ENCODE measurements at places on chromosomes 2 and 18.

DNA sequence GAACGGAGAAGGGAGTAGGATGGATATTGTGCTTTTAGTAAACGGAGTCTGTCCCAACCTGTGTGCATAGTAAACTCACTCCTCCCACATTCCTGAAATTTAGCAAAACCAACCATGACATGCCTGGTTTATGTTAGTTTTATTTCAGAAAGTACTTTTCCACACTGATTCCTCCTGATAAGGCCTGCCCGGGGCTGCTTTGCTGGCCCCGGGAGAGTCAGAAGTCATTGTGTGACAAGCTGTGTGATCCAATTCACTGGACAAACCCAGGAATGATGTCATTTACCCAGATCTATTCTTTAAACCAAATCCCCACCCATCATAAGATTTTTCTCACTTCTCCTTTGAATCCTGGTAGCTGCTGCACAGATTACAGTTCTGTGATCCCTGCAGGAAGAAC lies 109.0 kb downstream of the SETBP1 start:
- DNase-seq = no peak

GRCh38 chr2:10139536-10139935 lies 17.0 kb downstream of the RRM2 start:
- DNase-seq = no peak

DNA sequence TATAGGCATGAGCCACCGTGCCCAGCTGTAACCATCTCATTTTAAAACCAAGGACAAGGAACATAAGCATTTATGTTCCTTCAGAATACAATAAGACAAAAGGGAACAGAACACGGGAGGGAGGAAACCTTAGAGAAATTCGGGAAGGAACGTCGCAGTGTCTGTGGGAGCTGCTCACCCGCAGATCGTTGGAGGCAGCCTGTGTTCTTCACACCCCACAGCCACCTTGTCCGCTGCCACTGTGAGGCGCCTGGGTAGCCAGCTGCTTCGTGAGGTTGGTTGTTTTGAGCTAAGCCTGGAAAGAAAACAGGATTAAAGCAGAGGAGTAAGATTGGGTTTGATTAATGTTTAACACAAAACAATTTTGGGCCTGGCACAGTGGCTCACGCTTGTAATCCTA lies 250.0 kb downstream of the FHOD3 start:
- no peak for DNase-seq

GRCh38 chr2:208042450-208042849 lies 17.1 kb upstream of the PLEKHM3 start:
- DNase-seq = no peak

DNA sequence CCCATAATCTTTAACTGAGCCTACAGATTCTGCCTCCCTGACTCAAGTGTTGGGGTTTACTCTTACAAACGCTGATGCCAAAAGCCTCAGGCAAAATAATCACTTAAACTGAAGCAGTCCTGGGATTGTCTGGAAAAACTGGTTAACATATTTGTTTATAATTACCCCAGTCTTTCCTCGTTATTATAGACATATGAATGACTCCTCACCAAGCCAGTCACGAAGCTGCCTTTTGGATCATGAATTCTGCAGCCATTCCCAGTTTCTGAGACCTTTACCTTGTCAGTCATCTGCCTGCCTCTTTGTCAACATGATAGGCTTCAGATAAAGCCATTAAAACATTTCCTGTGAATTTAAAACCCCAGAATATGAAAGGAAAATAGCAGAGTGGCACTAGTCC lies 46.4 kb downstream of the MREG start:
- DNase-seq = no peak

DNA sequence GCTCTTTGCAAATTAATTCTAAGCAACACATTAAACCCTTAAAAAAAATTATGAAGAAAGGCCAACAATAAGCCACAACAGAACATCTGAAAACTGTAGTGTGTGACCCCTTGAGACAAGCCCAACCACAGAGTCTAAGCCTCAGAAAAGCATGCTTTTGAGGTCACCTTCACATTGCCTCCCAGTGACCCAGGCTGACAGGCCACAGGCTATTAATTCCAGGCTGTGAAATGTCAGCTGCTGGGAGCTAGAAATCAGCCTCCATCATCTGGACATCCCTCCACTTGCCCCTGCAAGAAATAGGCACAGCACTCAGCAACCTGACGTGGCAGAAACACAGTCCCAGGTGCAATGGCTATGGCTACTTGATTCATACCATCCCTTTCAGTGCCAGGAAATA lies 179.4 kb upstream of the ZFP36L2 start:
- no peak for DNase-seq

DNA sequence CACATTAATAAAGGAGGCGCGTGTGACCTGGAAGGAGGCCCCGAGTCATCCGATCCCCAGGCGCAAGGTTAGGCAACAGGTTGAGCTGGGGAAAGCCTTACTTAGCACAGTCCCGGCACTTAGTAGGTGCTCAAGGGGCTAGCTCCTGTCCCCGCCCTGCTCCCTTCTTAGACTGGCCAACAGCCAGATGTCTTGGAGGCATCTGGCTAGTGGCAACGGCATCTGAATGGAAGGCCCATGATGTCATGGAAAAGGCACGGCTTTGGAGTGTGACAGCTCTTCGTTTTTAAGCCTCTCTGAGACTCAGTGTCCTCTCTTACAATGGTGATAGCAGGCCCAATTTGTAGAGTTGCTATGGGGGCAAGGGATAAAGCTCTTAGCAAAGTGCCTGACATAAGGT lies 258.3 kb downstream of the CYRIA start:
- DNase-seq = no peak

- DNase-seq = no peak
Measured at GRCh38 chr2:141417246-141417797, 713.5 kb downstream of the LRP1B start.

- no peak for DNase-seq
Measured at GRCh38 chr18:45978084-45978483, 11.0 kb upstream of the EPG5 start.

DNA sequence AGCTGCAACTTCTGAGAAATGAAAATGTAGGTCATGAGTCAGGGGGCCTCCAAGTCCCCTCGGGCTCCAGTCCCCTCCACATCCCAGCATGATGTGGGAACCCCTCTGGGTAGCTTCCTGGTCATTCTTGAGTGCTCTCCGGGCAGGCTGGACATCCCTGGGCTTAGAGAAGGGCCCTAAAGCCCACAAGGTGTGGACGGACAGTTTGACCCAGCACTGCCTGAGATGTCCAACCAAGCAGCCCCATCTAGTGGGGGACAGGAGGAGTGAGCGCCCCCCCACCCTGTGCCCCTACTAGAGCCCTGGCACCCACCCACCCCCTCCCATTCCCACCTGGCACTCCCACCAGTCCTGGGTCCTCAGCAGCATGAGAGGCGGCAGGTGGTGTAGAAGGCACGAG lies 46.0 kb downstream of the CYP27C1 start:
- no peak for DNase-seq

DNA sequence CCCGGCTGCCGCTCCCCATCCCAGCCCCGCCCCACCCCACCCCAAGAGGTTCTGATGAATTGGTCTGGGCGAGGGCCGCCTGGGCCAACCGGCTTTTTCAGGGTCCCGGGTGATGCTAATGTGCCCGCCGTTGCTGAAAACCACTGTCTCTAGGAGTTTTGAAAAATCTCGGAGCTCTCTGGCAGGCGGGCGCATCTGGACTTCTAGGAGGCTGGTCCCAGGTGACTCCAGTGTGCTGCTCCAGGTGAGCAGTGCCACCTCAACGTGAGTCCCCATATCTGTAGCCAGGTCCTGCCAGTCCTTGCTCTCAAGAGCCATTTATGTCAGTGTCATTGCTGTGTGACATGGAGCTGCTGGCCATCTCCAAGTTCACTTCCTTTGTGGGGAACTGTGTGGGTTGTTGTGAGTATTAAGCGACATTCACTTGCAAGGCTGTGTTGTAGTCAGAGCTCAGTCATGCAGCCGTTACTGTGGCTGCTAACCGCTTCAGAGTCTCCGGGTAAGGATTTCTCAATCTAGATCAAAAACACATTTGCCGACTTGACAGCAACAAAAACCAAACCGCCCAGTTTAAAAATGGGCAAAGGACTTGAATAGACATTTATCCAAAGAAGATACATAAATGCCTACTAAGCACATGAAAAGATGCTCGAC lies at the start of gene RFX8:
Gene RFX8, minus strand, starts transcription at position 382 of the 654 bp plus-strand sequence. CDS start 8,264 bp downstream, outside the sequence.
- DNase-seq = no peak

- DNase-seq = no peak
Measured at GRCh38 chr2:8461341-8461740, 220.5 kb upstream of the ID2 start.

GRCh38 chr2:27264253-27264752 lies 1.5 kb upstream of the SLC30A3 start:
- DNase-seq = no peak

DNA sequence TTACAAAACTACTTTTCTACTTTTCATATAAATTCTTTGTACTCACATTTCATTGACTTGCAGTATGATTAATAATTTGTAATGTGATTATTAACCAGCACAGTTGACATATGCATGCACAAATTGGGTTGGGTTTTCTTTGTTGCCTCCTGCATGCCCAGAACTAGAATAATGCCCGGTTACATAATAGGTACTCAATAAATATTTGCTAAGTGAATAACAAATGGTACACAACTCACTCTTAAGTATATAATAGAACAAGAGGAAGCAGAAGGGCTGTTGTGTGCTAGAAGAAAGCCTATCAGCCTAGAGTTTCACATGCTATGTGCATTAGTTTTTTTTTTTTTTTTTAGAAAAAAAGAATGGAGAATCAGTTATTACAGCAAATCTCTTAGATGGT lies 9.3 kb downstream of the RDH14 start:
- DNase-seq = no peak

DNA sequence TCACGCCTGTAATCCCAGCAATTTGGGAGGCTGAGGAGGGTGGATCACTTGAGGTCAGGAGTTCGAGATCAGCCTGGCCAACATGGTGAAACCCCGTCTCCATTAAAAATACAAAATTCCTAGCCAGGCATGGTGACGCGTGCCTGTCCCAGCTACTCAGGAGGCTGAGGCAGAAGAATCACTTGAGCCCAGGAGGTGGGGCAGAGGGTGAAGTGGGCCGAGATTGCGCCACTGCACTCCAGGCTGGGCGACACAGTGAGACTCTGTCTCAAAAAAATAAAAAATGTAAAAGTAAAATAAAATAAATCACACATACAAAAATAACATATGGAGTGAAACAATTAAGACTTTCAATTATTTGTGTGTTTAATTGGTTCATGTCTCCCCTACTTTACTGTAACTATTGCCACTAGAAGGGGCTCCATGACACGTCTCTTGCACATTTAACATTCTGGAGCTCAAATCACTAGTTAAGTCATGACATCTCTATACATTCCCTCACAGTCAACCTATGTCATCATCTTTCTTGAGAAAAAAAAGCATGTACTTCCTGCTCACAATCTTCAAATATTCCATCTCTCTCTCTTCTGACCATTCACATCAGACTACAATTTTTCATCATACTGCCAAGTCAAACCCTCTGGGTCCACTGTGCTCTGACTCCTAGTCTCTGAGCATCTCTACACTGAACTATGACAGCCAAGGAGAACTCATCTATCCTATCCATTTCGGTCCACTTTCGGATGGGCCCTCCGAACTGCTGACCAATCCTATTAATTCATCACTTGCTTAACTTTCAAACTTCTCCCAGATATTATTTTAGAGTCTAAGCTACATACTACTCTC lies 6.7 kb downstream of the GFPT1 start:
- no peak for DNase-seq

DNA sequence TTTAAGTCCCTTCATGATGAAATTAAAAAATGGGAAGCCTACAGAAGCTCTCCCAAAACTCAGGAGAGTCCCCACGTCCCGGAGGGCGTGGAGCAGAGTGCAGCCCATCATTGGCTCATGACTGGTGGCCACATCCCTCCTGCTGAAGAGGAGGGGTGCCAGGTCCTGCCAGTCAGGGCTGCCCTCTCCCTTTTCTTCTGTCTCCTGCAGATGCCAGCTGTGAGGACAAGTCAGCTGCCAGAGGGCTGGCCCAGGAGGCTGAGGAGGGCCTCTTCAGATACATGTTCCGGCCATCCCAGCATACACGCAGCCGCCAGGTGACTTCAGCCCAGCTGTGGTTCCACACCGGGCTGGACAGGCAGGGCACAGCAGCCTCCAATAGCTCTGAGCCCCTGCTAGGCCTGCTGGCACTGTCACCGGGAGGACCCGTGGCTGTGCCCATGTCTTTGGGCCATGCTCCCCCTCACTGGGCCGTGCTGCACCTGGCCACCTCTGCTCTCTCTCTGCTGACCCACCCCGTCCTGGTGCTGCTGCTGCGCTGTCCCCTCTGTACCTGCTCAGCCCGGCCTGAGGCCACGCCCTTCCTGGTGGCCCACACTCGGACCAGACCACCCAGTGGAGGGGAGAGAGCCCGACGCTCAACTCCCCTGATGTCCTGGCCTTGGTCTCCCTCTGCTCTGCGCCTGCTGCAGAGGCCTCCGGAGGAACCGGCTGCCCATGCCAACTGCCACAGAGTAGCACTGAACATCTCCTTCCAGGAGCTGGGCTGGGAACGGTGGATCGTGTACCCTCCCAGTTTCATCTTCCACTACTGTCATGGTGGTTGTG lies 2.6 kb downstream of the INHA start:
- DNase-seq = no peak

DNA sequence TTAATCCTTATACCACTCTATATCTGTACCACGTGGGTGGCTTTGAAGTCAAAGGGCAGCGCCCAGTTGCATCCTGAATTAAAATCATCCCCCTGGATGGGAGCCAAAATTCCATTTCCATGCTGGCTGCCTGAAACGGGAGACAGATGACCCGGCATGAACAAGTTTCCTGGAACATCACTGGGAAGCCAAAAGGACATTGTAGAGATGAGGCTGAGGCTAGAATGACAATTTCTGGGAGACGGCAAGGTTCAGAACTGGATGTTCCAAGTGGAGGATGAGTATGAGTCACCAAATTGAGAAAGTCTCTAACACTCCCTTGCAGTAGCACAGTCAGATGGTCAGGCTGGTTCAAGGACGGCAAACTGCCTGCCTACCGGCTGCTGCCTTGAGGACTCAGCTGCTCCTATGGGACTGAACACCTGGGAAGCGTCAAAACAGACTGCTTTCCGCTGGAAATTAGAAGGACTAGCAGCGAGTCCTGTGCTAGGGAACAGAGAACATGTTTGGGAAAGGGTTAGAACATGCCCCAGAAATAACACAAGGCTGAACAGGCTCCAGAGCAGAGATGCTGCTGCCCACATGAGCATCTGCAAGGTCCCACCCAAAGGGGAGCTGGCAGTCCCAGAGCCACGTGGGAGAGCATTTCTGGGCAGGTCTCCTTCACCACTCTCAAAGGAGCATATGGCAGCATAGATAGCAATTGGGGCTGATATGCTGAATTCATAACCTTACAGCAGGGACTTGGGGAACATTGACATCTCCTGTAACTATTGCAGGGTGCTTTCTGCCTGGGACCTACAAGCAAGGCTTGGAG lies 32.0 kb downstream of the YPEL5 start:
- no peak for DNase-seq

- DNase-seq = no peak
Measured at GRCh38 chr2:178328037-178328436, 122.9 kb downstream of the PRKRA start.

Measured in NCI-H446 treated with DMSO at 0.1 percent for 48 hours (cell line).